PC-3 (cell line): ENCODE measurements at places on chromosomes 7 and 10. TPM values are rescaled to one million over a fixed set of nuclear protein-coding genes. Genes with fewer than 3 reads are reported as not detected.

The FXYD4 gene
- not detected in 2 replicates for total RNA-seq

DNA sequence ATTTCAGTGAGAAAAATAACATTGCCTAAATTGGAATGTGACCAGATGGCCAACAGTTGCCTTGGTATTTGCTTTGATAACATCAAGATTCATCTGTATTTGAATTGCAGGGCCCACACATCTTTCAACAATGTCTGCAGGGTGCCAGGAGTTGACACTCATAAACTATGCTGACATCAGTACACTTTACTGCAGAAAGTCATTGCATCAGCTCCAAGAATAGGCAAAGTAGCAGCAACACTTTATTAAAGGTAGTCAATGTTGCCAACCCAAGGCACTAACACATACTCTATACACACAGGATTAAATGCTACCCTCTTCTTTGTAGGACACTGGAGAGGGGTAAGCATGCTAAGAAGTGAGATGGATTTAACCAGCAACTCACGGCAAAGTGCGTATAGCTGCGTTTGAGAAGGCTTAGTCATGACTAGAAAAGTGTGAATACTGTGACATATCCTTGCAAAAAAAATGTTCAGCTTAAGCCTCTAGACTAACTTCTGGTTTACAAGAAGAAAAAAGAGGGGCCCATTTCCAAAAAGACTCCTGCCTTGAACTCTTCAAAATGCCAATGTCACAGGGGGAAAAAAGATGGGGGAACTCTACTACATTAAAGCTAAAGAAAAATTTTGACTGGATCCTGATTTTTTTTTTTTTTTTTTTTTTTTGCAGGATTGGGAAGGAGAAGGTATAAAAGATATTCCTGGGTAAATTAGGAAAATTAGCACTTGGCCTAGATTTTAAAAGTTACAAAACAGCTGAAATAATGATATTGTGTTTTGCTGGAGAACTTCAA, 2.2 kb downstream of the BBIP1 start:
- DNase-seq, result peak; percentile 61

- no peak for DNase-seq
Observed at GRCh38 chr7:130954918-130955564, 221.0 kb upstream of the KLF14 start.

The PNLIPRP2 gene
- total RNA-seq, result not detected in 2 replicates

DNA sequence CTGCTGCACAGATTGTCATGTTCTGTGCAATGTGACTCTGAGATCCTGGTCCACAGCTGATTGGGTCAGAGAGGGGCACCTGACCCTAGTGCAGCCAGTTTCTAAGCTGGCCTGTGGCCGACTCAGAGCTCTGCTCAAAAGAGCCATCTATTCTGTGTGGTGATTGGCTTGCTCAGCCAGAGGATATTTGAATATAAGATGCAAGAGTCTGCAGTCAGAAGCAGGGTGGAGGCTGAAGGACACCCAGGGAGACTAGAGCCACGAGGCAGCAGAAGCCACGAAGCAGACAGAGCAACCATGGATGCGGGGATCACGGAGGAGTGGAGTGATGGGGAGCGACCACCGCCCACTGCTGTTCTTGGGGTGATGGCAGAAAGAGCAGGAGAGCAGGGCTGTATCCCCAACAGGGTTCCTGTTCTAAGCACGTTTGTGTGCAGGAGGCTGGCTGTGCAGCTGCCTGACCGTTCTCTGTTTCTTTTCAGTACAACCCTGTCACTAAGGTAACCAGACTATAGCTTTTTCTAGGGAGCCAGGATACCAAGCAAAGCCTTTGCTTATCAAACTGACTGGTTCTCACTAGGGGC, 19.5 kb upstream of the RHEB start:
- no peak for DNase-seq

- no peak for DNase-seq
Observed at GRCh38 chr10:95306318-95306650, 15.5 kb upstream of the PDLIM1 start.

The TAS2R4 gene
- total RNA-seq, result 0.35 TPM in 1 of 2 replicates, not detected in the other

- DNase-seq, result peak; percentile 34
Observed at GRCh38 chr7:81908220-81908619, 138.4 kb upstream of the HGF start.

DNA sequence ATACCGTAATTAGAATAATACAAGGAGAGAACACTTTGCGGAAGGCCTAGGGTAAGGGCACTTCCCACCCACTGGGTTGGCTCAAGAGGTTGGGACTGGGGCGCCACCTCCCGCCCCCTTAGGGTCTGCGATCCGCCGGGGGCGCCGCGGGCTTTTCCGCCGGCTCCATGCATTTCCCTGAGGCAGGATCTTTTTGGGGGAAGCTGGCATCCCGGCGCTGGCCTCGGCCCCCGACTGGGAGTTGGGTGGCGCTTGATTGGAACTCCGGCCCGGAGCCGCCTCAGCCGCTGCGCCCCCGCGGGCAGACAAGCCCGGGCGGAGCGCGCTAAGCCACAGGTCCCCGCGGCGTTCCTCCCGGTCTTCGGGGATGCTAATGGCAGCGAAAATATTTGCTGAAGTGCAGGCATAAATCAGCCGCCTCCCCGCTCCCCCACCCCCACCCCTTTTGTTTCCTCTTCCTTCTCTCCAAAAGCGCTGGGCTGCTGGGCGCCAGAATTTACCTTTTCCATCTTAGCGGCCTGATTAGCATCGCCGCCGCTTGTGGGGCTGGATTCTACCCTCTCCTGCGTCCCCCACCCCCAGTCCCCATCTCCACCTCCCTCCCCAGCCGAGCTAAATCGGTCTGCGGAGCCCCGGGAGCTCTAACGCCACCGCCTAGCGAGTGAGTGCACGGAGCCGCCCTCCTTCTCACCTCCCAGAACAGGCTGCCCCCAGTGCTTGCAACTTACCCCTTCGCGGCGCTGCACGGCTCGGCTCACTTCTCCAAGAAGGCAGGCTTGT, 5.1 kb downstream of the UNC5B start:
- DNase-seq, result no peak

DNA sequence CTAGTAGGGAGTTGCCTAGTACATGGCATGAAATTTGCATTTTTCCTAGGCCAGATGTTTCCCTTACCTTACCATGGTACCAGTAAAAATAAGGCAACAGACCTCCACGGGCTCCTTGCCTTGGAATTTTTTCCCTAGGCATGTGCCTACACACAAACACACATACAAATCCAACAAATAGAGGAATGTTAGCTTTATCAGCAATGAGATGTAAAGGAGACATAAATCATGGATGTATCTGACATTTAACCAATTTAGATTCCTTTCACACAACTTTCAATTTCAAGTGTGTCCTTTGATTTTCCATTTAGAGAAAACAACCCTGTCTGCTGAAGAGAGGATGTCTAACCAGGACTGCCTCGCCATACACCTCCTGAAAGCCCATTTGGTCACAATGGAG, 209.7 kb upstream of the SP4 start:
- no peak for DNase-seq

DNA sequence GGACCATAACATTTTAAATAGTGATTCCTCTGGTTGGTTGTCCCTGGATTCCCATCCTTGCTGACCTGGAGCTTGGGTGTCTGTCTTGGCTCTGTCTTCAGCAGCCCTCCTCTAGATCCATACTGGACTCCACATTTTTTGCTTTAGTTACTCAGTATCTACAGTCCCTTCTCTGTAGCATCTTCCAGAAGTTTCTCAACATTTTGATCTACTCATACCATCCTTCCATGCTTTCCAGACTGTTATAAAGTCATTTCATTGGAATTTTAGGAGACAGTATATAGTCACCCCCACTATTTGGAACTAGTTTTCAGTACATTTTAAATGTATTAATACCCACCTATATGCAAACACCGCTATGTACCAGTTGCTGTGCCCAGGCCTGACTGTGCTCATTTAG, 25.8 kb downstream of the APBB1IP start:
- no peak for DNase-seq

- DNase-seq, result no peak
Observed at GRCh38 chr7:127948312-127948711, 82.9 kb downstream of the LRRC4 start.

The PRKCQ gene
- total RNA-seq, result not detected in 2 replicates

DNA sequence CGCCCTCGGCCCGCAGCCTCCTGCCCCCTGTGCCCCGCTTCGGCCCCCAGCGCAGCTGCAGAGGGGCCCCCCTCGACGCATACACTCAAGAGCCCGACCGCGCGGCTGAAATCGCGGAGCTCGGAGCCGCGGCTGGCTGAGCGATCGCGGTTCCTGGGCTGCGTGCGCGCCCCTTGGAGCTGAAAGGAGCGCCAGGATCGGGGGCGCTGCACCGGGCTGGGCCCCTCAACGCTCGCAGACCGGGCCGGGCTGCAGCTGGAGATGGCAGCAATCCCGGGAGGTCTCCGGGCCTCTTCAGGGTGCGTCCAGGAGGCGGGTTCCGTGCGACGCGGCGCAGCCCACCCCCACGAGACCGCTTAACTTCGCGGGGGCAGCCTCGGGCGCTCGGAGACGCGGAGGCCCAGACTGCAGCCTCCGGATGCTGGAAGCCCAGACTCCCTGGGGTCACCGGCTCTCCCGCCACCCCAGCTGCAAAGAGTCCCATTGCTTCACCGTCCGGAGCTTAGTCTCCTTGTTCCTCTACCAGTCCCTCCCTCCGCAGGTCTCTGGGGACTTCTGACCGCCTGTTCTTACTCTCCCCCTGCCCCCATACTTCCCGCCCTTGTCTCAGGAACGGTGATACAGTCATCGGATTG, 73.0 kb upstream of the LRRC4 start:
- no peak for DNase-seq

The C7orf57 gene
- 0.15 TPM in 1 of 2 replicates, not detected in the other for total RNA-seq

DNA sequence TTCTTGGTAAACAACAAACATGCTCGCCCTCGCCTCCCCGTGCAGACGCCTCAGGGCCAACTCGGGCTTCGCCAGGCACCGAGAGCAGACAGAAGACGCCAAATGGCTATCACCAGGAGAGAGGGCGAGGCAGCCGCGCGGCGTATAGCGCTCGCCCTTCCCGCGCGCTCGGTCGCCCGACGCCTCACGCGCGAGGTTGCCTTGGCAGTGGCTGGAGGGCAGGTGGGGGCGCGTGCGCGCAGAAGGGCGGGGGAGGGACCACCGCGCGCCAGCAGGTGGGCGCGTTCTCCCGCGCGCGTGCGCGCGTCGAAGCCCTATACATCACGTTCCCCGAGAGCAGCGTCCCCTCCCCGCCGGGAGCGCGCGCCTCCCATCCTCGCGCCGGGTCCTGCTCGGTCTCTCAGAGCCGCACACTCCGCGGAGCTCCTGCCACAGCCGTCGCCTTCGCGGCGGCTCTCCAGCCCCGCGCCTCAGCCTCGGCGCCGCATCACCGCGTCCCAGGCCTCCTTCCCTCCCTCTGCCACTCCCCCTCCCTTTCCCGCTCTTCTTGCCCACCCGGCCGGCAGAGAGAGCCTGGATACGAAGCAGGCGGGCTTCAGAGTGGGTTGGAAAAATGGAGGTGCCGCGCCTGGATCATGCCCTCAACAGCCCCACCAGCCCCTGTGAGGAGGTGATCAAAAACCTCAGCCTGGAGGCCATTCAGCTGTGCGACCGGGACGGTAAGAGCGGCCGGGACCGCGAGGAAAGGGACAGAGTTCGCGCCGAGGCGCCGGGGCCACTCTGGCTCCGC, at the start of gene PHYHIPL:
Gene PHYHIPL (plus strand): TSS at position 403 of the 790 bp plus-strand sequence. CDS start 211 bp downstream, at position 614.
- DNase-seq, result no peak

The DYNC1I1 gene
- 2.4 and 6.5 TPM in 2 replicates for total RNA-seq

The RAB19 gene
- total RNA-seq, result 0.52 and 1.3 TPM in 2 replicates

GRCh38 chr7:132514430-132514829, 61.8 kb downstream of the PLXNA4 start:
- DNase-seq, result no peak

The SEMA3D gene
- total RNA-seq, result 4.0 and 4.8 TPM in 2 replicates

The PNLIPRP1 gene
- not detected in 2 replicates for total RNA-seq

- no peak for DNase-seq
Observed at GRCh38 chr10:80613466-80614170, 75.9 kb downstream of the SH2D4B start.

DNA sequence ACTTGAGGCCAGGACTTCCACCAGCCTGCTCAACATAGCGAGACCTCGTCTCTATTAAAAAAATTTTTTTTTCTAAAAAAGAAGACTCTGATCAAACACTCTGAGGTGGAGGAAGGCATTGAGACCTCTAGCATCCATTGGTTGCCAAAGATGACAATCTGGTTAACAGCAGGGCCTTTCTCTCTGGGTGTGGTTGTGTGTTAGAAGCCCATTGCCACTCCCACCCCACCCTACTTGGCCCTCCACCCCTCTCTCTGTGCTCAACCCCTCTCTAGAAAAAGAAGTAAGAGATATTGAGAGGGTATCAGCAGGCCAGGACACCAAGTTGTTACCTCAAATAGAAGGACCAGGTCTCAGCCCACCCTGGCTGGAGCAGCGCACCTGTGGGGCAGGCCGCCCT, 57.4 kb upstream of the MXI1 start:
- DNase-seq, result no peak

The CDNF gene
- 1.2 TPM in 1 of 2 replicates, not detected in the other for total RNA-seq

The TDRD1 gene
- total RNA-seq, result not detected in 2 replicates

The LOXL4 gene
- total RNA-seq, result 7.8 and 8.2 TPM in 2 replicates

- no peak for DNase-seq
Observed at GRCh38 chr7:103932389-103932788, 57.1 kb downstream of the RELN start.

DNA sequence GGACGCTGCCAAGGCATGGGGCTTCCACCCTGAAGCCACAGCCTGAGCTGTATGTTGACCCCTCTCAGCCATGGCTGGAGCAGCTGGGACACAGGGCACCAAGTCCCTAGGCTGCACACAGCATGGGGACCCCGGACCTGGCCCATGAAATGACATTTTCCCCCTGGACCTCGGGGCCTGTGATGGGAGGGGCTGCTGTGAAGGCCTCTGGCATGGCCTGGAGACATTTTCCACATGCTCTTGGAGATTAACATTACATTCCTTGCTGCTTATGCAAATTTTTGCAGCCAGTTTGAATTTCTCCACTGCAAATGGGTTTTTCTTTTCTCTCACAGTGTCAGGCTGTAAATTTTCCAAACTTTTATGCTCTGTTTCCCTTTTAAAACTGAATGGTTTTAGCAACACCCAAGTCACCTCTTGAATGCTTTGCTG, 463.6 kb downstream of the ZWINT start:
- no peak for DNase-seq

The ARHGAP19 gene
- total RNA-seq, result 8.5 and 9.8 TPM in 2 replicates

DNA sequence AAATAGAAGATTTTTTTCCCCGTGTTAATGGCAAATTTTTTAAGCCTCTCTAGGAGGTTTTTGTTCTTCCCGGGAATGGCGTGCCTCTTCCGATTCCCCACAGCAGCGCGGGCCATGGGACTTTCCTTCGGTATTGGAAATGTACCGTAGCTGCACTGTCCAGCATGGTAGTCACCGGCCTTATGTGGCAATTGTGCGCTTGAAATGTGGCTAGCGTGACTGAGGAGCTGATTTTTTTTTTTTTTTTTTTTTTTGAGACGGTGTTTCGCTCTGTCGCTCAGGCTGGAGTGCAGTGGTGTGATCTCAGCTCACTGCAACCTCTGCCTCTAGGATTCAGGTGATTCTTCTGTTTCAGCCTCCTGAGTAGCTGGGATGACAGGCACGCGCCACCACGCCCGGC, 938 bp upstream of the TCTN3 start:
- DNase-seq, result no peak

The OR2A42 gene
- total RNA-seq, result 0.40 TPM in 1 of 2 replicates, not detected in the other

The TSPAN12 gene
- total RNA-seq, result 7.2 and 8.3 TPM in 2 replicates
